Stimulated activated memory B cell treated with anti-CD40 and anti-IgM and Interleukin-4, amounts not matched to agents 10 μg/mL and 1 μg/mL and 100 μg/mL, for 72 hours (primary cell): ENCODE measurements at places on chromosomes 6 and 20.

- no peak for ATAC-seq
Measured at GRCh38 chr20:7959484-7959883, 19.2 kb upstream of the HAO1 start.

- ATAC-seq, result no peak
Measured at GRCh38 chr6:135423649-135424128, 73.9 kb downstream of the AHI1 start.

DNA sequence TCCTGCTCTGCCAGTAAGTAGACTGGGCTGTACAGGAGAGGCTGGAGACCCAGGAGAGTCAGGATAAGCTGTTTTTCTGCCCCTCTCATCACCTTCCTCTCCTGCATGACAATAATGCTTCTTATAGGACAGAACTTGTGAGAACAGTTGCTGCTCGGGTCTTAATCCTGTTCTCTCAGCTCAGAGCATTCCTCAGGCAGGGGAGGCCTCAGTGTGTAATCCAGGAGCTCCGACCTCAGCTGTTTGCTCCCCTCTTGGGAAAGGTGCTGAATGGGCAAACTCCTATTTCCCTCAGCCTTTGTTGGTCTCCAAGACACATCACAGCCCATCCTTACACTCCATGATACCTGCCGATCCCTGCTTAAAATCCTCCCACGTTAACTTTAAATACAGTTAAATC, 134.9 kb upstream of the LRFN2 start:
- ATAC-seq, result no peak

DNA sequence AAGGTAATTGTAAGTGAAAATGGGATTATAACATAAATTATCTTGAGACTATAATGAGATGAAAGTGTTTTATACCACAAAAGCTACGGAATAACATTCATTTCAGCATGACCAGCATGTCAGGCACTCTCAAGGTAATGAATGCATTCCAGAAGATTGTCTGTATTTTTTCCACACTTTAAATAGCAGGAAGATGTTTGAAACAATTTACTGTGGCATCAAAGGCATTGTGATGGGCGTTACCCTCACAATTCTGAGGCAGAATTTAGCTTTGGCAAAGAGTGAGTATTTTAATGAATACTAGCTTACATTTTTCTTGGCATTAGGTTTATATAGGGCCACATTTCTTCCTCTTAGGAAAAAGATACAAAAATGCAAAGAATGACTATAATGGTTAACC, 627.2 kb downstream of the BCKDHB start:
- ATAC-seq, result no peak

GRCh38 chr6:22214314-22214713, 82.5 kb downstream of the PRL start:
- ATAC-seq, result no peak

DNA sequence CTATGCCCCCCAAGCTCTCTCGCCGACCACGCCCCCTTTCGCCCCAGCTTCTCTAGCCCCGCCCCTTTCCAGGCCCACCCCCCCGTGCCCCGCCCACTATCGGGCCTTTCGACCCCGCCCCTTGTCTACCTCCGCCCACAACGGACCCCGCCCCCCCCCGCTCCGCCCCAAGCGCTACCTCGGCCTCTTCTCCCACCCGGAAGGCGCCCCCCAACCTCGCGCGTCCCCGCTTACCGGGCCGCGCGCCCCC, 200 bp downstream of the ZBTB22 start:
- ATAC-seq, result no peak

DNA sequence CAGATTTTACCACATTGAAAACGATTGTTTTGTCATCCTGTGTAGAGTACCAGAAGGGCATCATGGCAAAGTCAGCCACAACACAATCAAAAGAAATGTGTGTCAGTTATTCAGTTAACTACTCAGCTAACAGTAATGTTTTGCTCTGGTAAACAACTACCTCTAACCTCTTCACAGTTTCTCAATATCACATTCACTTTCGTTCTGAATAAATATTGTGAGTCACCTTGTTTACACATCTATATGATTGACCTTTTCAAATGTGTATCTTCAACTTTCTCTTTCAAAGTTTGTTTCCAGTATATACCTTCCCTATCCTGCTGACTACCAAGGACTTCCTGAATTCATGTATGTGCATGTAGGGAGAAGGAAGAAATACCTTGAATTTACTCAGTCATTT, 216.6 kb upstream of the UFL1 start:
- ATAC-seq, result no peak
